ENCODE measurements at places on chromosomes 2 and 18. TPM values are rescaled to one million over a fixed set of nuclear protein-coding genes. Genes with fewer than 3 reads are reported as not detected.

DNA sequence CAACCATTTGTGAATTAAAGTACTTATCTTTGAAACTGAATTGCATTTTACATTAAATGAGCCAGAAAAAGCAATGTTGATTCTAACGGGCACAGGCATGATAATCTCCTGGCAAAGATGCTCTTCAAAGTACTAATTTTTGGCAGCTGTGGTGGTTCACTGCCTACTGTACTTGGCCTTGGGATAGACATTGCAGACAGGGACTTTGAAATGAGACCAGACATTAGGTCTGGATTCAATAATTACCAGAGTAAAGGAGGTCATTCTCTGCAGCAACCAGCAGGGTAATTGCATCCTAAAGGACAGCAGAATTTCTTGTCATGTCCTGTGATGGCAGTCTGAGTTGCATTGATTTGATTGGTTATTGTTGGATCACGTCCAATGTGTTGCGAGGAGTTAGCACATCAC lies 986.5 kb downstream of the TDRD15 start:
- H3K27me3 ChIP-seq, result no peaks in the 10 kb centered on the region
- no peak for DNase-seq
- no peaks in the 10 kb centered on the region for H3K36me3 ChIP-seq
- H3K4me1 ChIP-seq, result no peaks in the 10 kb centered on the region
- no peak overlapping the region for H3K27ac ChIP-seq

Gene MAL
- 43.3 TPM for total RNA-seq

DNA sequence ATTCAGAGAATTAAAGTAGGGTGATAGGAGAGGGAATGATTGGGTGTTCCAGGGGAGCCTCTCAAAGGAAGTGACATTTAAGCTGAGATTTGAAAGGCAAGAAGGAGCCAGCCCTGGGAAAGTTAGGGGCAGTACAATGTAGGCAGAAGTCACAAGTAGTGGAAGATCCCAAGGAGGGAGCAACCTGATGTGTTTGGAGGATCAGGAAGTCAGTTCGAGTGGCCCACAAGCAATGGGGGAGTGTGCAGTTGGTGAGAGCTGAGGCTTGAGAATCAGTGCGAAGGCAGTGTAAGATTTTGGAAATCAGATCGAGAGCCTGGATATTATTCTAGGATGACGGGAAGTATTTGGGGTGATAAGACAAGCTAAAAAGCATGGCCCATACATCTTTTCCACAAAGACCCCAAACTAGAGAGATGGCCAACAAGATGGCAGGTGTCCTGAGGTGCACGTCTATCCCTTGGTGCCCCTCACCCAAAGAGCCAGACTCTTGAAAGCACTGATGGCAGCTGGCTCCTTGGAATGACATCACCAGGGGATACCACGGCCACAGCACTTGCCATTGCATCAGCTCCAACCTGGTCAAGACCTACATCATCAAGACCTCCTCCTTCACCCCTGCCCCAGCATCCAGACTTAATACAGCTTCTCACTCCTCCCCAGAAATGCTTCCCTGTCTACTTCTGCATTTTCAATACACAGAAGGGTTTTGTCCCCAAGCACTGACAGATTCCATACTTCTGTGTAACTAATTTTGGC lies 127.3 kb downstream of the BCL2 start:
- H3K36me3 ChIP-seq, result peaks cover 19% of the 10 kb centered on the region
- H3K27ac ChIP-seq, result peak overlapping the region; percentile 69
- H3K27me3 ChIP-seq, result no peaks in the 10 kb centered on the region
- DNase-seq, result no peak
- peaks cover 56% of the 10 kb centered on the region for H3K4me1 ChIP-seq

DNA sequence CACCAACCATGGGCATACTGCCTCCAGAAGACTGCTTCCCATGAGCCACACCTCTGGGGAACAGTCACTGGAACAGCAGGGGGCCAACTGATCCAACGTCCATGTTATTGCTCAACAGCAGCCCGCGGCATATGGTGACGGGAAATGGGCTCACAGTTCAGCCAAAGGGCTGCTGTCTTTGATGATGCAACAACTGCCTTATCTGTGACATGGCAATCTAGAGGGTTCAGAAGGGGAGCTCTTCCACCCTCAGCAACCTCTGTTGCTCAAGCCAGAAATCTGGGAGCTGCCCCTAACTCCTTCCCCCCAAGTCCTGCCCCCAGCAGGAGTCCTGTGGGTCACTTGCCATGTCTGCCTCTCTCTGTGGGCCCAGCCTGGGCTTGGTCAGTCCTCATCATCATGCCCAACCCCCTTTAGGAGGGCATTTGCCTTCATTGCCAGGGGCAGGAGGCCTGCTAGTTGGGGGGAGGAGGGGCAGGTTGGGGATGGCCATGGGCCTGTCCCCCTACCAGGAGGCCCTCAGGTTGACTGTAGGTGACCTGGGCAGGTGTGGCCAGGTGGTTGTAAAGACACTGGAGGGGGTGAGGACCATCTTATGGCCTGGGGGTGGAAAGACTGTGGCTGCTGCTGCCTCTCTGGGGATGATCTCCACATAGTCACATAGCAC lies 212.9 kb downstream of the CYP26B1 start:
- no peak overlapping the region for H3K27ac ChIP-seq
- peaks cover 3% of the 10 kb centered on the region for H3K27me3 ChIP-seq
- no peaks in the 10 kb centered on the region for H3K36me3 ChIP-seq
- no peak overlapping the region for H3K4me3 ChIP-seq
- DNase-seq, result no peak

DNA sequence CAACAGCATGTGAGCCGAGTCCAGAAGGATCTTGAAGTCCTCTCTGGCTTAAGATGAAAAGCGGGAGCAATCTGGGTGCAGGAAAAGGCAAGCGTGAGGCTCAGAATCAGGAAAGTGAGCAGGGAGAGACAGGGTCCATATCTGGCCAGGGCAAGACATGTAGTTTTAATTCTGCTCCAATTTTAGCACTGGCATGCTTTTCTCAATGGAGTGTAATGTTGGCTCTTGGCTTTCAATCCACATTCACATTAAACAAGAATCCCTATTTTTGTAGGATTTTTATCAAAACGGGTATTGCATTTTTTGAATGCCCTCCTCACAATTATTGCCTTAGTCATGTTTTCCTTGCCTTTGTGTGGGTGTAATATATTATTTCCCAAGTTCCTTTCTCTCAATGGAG lies 6.0 kb downstream of the SPATA3 start:
- DNase-seq, result no peak
- peaks cover 38% of the 10 kb centered on the region for H3K27me3 ChIP-seq
- H3K4me1 ChIP-seq, result no peaks in the 10 kb centered on the region
- H3K4me3 ChIP-seq, result no peak overlapping the region
- peaks cover 1% of the 10 kb centered on the region for H3K36me3 ChIP-seq

GRCh38 chr2:238403632-238404405 lies 22.9 kb upstream of the ASB1 start:
- no peaks in the 10 kb centered on the region for H3K4me1 ChIP-seq
- H3K4me3 ChIP-seq, result no peak overlapping the region
- DNase-seq, result no peak
- H3K27ac ChIP-seq, result no peak overlapping the region
- peaks cover 2% of the 10 kb centered on the region for H3K36me3 ChIP-seq

GRCh38 chr18:9426753-9427152 lies 48.6 kb upstream of the RALBP1 start:
- H3K36me3 ChIP-seq, result no peaks in the 10 kb centered on the region
- no peak overlapping the region for H3K27ac ChIP-seq
- H3K4me1 ChIP-seq, result no peaks in the 10 kb centered on the region
- no peak for DNase-seq

GRCh38 chr2:109408043-109408335 lies 205.8 kb downstream of the SEPTIN10 start:
- H3K27ac ChIP-seq, result no peak overlapping the region
- H3K4me3 ChIP-seq, result no peak overlapping the region
- peaks cover 13% of the 10 kb centered on the region for H3K4me1 ChIP-seq
- no peaks in the 10 kb centered on the region for H3K36me3 ChIP-seq

- peaks cover 7% of the 10 kb centered on the region for H3K4me1 ChIP-seq
- H3K27ac ChIP-seq, result no peak overlapping the region
- no peaks in the 10 kb centered on the region for H3K36me3 ChIP-seq
These were observed 10.5 kb downstream of the ONECUT2 start for GRCh38 chr18:57445488-57446319.

DNA sequence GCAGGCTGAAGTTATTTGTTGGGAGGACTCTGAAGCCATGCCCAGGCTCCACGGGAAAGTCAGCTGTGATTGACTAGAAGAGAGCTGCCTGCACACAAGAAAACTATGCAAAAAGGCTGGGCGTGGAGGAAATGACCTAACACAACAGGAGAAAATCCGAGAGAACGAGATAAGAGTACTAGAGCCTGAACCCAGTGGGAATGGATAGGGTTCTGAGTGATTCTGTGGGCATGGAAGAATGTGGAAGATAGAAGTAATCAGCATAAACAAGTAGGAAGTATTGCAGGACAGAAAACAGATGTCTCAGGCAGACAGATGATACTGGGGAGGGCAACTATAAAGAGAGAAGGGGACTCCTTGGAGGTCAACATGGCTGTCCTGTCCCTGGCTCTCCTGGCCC lies 12.1 kb upstream of the COPS8 start:
- H3K4me1 ChIP-seq, result no peaks in the 10 kb centered on the region
- no peaks in the 10 kb centered on the region for H3K36me3 ChIP-seq
- no peak overlapping the region for H3K27ac ChIP-seq
- no peak overlapping the region for H3K4me3 ChIP-seq
- no peaks in the 10 kb centered on the region for H3K27me3 ChIP-seq

Gene MYOM1
- 0.95 TPM for total RNA-seq

Gene DTNA
- 0.48 TPM for total RNA-seq

- no peak overlapping the region for H3K4me3 ChIP-seq
- H3K27me3 ChIP-seq, result no peaks in the 10 kb centered on the region
- peaks cover 6% of the 10 kb centered on the region for H3K36me3 ChIP-seq
- no peak for DNase-seq
- no peaks in the 10 kb centered on the region for H3K4me1 ChIP-seq
- H3K27ac ChIP-seq, result no peak overlapping the region
These were observed 282.3 kb upstream of the EPC2 start for GRCh38 chr2:148362144-148362796.

Gene HJURP
- 111 TPM for total RNA-seq

Gene UNC80
- total RNA-seq, result not detected

Gene ABCG8
- not detected for total RNA-seq

Gene YPEL5
- total RNA-seq, result 27.2 TPM

DNA sequence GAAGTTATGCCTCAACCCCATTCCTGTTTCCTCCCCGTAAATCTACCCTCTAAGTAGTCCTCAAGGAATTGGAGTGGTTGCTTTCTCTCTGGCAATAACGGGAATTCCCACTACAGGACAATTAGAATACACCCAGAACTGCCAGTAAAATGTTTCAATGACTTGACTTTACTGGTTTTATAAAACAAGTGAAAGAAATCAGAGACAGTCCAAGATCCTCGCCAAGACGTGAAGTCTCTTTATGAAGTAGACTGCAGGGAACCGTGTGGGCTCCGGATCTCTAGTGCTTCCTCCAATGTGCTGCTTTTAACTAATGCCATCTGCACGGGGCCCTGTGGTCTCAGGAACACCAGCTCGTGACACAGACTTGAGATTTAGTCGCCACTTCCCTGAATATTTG lies 101.4 kb downstream of the CPO start:
- no peaks in the 10 kb centered on the region for H3K36me3 ChIP-seq
- peaks cover 2% of the 10 kb centered on the region for H3K27me3 ChIP-seq
- H3K27ac ChIP-seq, result no peak overlapping the region
- no peak overlapping the region for H3K4me3 ChIP-seq
- DNase-seq, result no peak
- no peaks in the 10 kb centered on the region for H3K4me1 ChIP-seq

DNA sequence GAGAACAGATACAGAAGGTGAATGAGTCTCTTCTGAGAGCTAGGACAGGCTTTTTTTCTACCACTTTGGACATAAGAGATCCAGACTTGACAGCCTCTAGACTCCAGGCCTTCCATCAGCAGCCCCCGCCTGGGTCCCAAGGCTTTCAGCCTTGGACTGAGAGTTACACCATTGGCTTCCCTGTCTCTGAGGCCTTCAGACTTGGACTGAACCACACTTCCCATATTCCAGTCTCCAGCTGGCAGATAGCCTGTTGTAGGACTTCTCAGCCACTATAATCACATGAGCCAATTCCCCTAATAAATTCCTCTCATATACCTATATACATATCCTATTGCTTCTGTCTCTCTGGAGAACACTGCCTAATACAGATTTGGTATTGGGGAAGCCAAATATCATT lies 128.2 kb downstream of the MCFD2 start:
- DNase-seq, result no peak
- no peak overlapping the region for H3K4me3 ChIP-seq
- peaks cover 7% of the 10 kb centered on the region for H3K27me3 ChIP-seq
- no peak overlapping the region for H3K27ac ChIP-seq
- no peaks in the 10 kb centered on the region for H3K36me3 ChIP-seq

Gene TIMM21
- 52.8 TPM for total RNA-seq

GRCh38 chr2:22497789-22498188 lies 887.2 kb upstream of the KLHL29 start:
- H3K4me3 ChIP-seq, result no peak overlapping the region
- no peak for DNase-seq
- H3K4me1 ChIP-seq, result no peaks in the 10 kb centered on the region
- no peak overlapping the region for H3K27ac ChIP-seq
- no peaks in the 10 kb centered on the region for H3K27me3 ChIP-seq

DNA sequence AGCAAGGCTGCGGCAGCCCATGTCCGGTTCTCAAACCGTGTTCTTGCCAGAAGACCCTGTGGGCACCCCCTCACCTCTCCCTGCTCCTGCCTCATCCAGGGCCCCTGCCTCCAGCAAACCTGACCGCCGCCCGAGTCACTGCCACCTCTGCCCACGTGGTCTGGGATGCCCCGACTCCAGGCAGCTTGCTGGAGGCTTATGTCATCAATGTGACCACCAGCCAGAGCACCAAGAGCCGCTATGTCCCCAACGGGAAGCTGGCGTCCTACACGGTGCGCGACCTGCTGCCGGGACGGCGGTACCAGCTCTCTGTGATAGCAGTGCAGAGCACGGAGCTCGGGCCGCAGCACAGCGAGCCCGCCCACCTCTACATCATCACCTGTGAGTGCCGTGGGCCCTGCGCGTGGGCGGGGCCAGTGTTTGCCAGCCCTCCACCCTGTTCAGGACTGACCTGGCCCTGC lies 32.2 kb downstream of the MTERF4 start:
- H3K36me3 ChIP-seq, result no peaks in the 10 kb centered on the region
- H3K4me1 ChIP-seq, result no peaks in the 10 kb centered on the region
- no peak for DNase-seq
- H3K4me3 ChIP-seq, result no peak overlapping the region

- peaks cover 15% of the 10 kb centered on the region for H3K4me1 ChIP-seq
- DNase-seq, result no peak
- peaks cover 74% of the 10 kb centered on the region for H3K27me3 ChIP-seq
- no peak overlapping the region for H3K27ac ChIP-seq
- no peak overlapping the region for H3K4me3 ChIP-seq
These were observed 1.9 kb upstream of the SIX2 start for GRCh38 chr2:45011121-45011520.

Data from activated CD4-positive, alpha-beta T cell treated with anti-CD3 and anti-CD28 coated beads for 36 hours (primary cell).